ENCODE measurements at places on chromosomes 7 and 10. TPM values are rescaled to one million over a fixed set of nuclear protein-coding genes. Genes with fewer than 3 reads are reported as not detected.

Gene PRLHR
- not detected for total RNA-seq

Gene SPRN
- 0.82 TPM for total RNA-seq

Gene CCDC7
- total RNA-seq, result 15.8 TPM

Gene SLC16A12
- 0.90 TPM for total RNA-seq

All from fibroblast of the aortic adventitia (primary cell).